ENCODE measurements at places on chromosomes 2 and 18.
A peak's percentile ranks its signal among the peaks of the same experiment; 100 is the strongest.

DNA sequence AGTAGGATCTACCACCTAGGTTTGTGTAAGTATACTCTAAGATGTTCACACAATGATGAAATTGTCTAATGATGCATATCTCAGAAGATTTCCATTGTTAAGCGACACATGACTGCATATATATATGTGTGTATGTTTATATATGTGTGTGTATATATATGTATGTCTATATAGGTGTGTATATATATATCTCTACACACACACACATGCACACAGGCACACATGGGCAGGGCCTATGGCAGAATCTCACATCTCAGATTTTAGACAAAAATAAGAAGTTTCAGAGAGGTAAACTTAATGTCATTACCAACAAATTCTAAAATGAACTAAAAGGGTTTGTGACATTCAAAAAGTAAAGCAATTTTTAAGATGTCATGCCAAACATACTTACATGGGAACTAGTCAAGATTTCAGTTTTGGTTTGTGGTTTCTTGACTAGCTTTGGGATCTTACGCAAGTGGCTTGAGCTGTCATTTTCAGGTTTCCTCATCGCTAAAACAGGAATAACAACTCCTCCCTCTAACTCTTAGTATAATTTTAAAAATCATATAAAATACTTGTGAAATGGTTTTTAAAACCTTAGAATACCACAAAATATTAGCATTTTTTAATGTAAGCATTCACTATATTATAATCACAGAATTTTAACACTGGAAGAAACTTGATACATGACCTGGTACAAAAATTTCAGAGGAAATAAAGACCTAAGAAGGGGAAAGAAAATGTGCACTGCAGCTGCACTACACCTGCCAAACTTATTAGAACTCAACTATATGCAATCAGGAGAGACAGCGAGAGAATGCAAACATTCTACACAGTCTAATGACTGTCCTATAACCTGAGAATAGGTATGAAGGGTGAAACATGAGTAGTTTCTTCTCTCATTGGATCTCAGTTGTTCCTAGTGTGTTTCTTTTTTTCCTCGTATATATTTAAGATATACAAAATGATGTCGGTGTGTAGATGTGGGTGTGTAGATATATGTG, 75.7 kb downstream of the TTC21B start:
- DNase-seq = no peak

DNA sequence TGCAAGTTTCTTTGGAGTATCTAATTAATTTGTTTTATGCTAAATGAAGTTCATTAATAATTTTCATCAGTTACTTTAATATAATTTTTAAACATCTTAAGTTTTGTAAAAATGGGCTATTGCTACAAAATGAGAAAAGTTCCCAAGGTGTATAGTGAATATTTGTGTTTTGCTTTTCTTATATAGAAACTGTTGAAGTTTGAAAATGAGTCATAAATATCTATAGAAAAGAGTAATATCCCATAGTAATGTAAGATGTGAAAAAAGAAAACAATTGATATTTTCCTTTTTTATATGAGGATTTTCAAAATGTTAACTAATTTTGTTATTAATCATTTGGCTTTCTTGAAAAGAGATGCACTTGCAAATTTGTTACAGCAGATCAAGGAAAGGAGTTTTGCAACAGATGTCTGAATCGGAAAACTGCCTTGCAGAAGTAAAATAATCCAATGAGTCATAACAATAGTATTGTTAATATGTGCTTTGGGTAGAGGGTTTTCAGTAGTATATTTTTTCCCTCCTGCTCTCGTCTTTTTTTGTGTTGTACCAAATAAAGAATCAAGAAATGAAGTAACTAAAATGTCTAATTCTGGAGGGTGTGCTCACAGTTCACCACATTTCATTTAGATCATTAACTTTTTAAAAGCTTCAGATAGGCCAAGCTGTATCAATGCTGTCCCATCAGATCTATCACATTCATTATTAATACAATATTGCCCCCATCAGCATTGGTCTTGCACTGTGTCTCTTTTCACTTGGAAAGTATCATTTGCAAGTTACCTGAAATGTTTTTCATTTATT, 15.5 kb downstream of the DUSP19 start:
- DNase-seq = peak; percentile 11

DNA sequence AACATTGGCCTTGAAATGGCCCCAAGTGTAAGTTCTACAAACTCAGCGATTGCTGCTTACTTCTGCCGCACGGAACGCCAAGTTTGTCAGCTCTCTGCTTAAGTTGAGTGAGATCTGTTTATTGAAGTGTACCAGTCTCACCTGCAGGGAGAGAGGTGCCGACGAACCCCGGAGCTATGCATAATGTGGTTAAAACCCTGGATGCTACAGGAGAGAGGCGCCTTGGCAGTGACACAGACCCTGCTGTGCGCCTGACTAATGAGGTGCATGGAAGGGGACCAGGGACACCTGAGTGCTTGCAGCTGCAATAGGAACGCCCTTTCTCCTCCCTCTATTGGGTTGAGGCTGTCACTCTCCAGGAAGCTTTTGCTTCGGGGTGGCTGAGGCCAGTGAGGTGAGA, 979 bp downstream of the SLC9A2 start:
- DNase-seq = no peak

DNA sequence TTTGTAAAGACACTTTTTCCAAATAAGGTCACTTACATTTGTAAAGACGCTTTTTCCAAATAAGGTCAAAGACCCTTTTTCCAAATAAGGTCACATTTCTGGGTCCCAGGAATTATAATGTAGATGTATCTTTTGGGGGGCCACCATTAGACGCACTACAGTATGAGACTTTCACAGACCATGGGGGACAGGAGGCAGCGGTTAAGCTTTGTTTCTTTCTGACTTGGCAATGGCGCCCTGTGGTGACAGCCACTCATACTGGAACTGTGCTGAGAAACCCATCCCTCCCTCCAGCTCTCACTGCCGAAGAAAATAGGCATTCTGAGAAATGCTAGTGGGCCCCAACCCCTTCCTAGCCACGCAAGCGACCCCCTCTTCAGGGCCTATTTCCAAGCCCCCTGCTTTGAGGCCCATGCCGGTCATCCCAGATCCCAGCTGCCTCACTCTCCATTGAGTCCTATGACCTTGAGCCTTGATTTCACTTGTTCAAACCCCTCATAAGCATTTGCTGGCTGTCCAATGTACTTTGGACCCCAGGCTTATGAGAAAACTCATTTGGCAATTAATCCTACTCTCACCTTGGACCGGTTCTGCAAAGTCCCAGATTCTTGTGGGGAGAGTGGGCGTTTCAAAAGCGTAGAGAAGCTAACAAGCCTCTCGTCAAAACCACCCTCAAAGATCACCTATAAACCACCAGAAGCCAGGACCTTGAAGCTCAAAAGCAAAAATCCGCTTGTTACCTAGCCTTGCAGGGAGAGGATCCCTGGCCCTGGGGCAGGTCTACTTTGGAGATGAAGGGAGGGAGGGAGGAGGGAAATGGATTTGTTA, 11.3 kb upstream of the SPATA3 start:
- DNase-seq = no peak

DNA sequence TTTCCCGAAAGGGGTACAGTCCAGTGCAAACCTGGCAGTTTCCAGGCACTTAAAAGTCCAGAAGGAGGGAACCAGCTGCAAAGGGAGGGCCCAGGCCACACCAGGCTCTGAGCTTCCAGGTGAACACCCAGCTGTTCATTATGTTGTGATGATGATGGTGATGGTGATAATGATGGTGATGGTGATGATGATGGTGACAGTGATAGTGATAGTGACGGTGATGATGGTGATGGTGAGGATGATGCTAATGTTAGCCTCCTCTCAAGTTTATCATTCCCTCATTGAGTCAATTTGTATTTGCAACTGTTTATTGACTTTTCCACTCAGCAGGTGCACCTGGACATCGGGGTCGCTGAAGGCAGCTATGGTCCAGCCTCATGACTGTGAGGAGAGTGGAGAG, 199.4 kb upstream of the ID2 start:
- DNase-seq = no peak

- DNase-seq = no peak
These were observed 3.4 kb upstream of the ADD2 start for GRCh38 chr2:70771446-70771845.

DNA sequence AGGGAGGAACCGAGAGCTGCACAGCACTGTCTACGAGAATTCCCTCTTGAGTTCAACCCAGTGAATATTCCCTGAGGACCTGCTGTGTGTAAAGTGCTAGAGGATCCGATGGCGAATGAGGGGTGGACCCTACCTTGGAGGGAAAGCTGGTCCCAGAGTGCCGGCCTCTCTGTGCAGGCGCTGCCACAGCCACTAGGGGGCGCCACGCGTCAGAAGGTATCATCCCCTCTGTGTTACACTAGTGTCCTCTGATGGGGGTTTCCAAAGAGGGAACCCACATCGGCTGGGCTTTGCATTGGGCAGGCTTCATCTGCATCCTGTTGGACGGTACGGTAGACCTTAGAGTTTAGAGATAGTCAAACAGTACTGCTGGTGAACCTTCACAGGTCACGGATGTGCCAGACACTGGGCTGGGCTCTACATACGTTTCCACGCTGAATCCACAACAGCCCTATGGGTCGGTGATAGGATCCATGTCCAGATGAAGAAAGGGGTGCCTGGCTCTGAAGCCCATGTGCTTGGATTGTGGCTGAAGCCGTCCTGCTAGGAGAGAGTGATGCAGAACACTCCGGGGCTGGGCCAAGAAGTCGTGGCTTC, 39.0 kb downstream of the COA5 start:
- peak; percentile 45 for DNase-seq

GRCh38 chr2:162746310-162746709, 92.3 kb downstream of the KCNH7 start:
- DNase-seq = no peak

DNA sequence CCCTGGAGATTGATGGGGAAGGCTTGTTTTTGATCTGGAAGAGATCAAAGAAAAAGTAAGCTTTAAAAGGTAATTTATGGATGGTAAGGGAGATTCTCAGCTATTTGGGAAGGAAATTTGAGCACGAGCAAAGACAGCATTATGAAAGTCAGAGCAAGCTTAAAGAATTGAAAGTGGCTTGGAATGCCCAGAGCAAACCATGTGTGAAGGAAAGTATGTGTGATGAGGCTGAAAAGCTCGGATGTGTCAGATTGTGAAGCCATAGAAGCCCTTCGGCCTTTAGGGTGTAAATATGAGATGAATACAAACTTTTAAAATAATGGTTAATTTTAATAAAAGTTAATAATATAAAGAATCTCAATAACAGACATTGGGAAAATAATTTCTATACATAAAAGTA, 377.4 kb upstream of the DSEL start:
- no peak for DNase-seq

GRCh38 chr2:212940816-212941215, 210.6 kb downstream of the IKZF2 start:
- no peak for DNase-seq

DNA sequence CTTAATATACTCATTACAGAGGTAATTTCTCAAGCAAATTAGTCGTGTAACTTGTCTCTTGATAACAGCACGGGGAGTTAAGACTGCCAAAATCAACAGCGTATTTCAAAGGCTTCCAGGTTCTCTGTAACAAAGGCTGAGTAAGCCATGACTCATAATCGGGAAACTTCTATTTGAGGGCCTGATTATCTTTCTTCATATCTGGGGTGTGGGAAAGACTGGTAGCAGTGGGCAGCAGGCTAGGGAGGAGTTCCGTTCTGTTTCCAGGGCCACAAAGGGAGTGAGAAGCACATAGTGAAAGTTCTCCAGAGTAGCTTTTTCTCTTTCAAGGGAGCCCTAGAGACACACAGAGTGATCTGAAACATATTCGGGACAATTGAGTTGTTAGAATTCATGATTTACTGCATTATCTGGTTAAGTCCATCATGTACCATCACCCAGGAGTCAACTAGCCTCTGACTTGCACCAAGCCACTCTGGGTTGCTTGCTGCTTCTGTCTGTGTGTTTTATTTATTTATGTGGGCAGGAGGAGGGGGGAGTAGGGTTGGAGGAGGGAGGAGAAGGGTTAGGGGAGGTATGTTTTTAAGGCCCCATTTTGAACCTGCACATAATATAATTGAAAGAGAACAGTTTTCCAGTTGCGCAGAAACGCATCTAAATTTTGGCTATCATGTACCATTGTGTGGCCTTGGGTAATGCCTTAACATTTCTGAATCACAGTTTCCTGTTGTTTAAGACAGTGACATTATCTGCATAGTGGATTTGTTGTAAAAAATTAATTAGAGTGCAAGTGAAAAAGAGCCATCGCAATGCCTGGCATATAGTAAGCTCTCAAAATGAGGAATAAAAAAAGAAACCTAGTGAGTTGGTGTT, 80.5 kb upstream of the ITPRID2 start:
- peak; percentile 86 for DNase-seq

DNA sequence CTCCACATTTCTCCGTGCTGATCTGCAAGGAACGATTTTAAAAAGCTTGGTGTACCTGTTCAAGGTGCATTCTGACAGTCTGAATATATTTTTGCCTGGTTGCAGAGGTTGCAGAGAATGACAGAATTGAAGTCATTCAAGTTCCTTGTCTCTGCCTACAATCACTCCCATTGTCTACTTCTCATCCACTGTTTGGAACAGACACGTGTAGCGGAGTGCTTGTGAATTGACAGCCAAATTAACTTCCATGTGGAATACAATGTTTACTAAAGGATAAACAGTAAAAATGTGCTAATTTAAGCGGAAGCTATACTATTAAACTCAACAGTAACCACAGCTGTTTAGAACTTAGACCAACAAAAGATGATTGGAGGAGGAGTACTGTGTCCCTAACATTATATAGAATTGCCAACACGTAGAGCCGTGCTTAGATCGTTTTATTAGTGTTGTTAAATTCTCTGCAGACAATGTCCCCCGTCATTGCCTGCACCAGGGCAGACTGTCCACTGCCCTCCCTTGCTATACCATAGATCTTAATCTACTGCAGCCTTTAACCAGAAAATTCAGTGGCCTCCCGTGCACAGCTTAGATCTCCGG, 87.3 kb upstream of the ZCCHC2 start:
- no peak for DNase-seq

DNA sequence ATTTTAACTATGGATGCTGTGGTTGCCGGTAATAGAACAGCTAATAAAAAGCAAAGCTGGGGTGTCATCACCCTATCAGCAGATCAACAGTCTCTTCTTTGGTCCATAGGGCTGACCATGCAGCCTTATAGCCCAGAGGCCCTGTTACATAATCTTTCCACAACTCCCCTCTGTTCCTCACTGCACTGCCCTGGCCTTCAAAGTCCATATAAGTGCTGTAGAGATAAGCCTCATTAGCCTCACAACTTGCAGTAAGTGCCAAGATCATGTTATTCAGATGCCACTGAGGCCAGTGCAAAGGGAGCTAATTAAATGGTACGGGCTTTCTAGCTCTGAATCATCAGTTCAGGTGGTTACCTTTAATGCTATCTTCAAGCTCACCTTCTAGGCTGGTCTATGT, 89.7 kb upstream of the CXCR4 start:
- no peak for DNase-seq

- DNase-seq = no peak
These were observed 107.1 kb downstream of the TMX3 start for GRCh38 chr18:68607852-68608251.

DNA sequence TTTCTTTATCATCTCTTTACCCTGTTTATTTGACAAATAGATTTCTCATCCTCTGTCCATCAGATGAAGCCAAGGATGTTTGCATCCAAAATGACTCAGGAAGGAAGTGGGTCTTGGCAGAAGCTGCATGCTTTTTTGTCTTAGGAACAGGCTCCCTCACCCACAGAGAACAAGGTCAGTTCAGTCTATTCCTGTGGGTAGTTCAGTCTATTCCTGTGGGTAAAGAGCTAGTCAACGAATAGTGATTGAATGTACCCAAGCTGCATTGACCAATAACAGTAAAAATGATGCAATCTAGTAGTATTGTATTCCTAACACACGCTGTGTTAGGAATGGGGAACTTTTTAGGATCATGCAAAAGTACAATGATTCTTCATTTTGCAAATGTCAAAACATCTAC, 290.8 kb upstream of the TANK start:
- no peak for DNase-seq

Measured in hematopoietic multipotent progenitor cell treated with erythropoietin and hydrocortisone succinate and interleukin-3 and kit ligand, for 8 days (in vitro differentiated cells).